Esophagus squamous epithelium (tissue), 5 donors: ENCODE measurements at places on chromosomes 5 and 9.

DNA sequence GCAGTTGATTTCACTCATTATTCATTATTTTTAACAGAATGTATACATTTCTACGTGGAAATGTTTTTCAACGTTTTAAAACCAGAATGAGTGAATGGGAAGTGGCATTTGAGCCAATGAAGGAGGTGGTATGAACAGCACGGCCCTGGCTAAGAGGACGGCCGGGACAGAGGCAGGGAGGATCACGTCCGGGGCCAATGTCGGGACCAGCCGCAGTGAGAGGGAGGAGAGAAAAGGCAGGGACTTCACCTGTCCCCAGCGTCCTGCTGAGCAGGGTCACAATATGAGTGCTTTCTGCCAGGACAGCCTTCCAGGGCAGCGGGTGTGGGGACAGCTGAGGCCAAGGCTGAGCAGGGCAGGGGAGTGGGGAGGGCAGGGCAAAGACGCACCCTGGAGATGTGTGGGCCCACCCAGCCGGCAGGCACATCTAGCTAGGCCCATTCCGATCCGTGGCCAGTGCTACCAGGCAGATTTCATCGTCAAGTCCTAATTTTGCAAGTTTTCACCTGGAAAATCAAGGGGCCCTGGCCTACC, 148.0 kb upstream of the PHYKPL start:
- no peak for DNase-seq

GRCh38 chr5:88746438-88746882, 136.5 kb downstream of the MEF2C start:
- no peak for DNase-seq

DNA sequence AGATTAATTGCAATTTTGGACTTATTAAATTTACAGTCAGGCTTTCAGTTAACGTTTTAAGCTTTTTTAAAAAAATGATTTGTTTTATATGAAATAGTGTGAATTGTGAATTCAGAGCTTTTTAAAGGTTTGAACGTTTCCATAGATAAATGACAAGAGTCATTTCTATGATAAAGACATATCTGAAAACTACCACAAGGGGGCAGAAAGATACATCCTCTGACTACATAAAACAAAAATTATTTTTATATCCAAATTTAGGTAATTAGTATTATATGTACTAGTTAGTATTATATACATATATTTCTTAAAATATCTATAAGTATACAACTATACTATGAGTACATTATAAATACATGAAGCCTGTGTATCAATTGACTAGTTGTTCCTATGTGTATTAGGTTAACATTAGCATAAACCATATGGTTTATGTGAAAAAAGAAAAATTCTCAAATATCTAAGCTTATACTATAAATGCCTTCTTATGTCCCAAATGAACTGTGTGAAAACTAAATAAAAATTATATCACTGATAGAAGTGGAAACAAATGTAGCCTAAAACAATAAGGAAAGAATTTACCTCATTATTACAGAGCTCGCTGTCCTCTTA, 155.2 kb downstream of the MEF2C start:
- no peak for DNase-seq

DNA sequence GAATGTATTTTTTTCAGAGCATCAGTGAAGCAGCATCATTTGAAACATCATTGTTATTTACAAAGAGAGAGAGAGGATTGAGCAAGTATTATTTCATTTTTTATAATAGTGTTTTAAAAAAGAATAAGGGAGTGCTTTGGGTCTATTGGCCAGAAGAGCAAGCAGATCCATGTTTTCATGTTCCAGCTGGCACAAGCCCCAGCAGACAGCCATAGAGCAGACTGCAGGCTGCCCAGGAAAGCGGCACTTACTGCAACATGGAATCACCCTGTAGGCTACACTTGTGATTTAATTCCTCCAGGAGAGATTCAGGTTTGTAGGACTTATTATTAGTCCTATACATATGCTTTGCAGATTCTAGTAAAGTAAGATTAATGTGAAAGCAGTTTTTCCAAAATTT, 407.0 kb upstream of the GRAMD2B start:
- no peak for DNase-seq

- DNase-seq = no peak
These were observed 64.0 kb downstream of the DOCK8 start for GRCh38 chr9:278651-279050.

DNA sequence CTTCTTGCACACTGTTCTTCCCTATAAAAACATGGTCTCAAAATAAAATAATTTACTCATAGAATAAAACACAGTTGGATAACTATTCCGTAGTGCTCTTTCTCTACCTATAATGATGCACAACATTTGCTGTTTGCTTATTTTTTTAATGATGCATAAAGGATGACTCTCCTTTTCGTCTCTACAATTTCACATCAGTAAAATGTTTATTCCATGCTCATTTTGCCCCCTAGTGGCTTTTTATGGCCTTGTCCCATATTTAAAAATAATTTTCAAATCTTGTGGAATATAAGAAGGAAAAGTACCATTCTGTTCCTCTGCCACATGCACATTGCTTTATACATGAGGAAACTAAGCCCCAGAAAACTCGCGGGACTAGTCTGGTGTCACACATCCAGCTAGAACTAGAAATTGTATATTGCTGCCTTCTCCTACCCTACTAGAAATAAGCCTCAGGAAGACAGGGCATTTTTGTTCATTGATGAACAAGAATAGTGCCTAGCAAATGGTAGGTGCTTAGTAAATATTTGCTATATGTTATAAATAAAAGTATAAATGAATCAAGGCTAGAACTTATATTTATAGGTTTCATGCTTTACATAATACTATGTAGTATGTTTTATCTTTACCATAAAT, 12.7 kb downstream of the KCTD16 start:
- no peak for DNase-seq

DNA sequence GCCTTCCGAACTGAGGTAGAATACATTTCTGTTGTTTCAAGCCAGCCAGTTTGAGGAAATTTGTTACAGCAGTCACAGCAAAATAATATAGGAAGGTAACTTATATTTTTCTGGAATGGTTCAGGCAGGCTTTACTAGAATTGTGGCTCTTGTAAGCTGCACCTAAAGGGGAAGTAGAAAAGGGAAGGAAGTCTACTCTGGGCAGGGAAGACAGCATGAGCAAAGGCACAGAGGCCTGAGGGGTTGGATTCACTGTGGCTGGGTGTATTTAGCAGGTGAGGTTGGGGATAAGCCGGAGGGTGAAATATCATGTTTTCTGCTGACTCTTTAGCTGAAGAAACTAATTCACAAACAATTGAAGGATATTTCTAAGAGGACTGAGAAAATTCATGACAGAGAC, 183.5 kb downstream of the GAS1 start:
- no peak for DNase-seq

GRCh38 chr5:28388428-28388827, 1350.0 kb upstream of the CDH9 start:
- DNase-seq = no peak

GRCh38 chr9:29211003-29211579, 1637.8 kb upstream of the C9orf72 start:
- DNase-seq = no peak

- DNase-seq = no peak
These were observed 157.7 kb downstream of the SLF1 start for GRCh38 chr5:94776167-94776566.

DNA sequence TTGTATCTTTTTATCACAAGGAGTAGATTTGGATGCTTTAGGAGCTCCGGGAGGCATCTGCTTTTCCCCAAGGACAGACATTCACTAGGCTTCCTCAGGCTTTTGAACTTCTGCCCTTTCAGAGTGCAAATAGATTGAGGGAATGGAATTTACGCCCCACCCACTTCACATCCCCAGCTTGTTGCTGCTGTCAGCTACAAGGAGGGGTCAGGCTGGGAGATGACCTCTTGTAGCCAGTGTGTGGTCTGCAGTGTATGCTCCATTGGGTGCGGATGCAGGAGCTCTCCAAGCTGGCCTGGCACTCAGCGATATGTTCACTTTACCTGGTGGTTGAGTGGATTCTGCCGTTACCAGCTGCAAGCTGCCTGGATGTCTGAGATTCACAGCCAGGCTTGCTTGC, 6.4 kb downstream of the TNFSF15 start:
- no peak for DNase-seq

GRCh38 chr5:157543825-157544622, 31.6 kb downstream of the ADAM19 start:
- no peak for DNase-seq

GRCh38 chr5:94693043-94693822, 74.8 kb downstream of the SLF1 start:
- DNase-seq = no peak

DNA sequence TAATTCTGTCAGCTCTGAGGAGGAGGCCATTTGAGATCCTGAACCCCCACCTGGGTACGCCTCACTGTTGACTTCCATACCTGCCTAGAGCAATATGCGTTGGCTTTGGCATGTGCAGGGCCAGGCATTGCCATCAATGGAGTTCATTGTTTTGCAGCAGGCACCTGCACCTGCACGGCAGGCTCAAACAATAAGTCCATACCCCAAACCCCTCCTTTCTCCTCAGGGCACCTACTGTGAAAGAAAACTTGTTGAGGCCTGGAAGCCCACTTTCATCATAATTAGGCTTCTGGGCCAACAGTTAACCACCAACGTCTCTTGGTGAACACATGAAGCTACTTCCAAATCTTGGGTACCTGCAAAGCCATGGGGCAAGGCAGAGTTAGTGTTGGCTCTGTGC, 238.7 kb downstream of the NFIB start:
- DNase-seq = no peak

DNA sequence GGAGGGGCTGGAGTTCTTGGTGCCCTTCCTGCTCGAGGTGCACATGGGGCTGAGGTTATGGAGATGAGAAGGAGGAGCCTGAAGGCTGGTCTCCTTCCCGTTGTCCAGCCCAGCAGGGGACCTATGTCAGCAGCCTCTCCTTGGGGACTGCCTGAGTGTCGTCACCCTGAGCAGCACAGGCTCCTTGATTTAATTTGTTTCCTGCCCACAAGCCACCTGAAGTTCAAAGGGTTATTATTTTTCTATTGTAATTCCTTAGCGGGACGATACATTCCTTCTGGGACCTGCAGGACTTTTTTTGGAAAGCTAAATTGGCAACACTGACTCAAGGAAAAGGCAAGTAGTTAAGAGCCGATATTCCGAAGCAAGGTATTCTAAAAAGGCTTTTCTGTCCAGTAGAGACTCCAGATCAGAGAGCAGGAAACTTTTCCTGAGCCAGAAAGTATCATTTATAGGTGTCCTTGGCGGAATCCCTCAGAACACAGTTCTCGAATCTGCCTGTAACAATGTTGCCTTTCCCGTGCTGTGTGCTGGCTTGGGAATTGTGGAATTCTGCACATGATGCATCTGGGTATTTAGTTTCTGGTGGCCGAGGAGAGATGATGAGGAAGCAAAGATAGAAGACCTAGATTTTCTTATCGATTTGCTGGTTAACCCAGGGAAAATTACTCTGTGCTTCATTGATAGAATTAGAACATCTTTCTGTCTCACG, 55.4 kb downstream of the ARHGAP26 start:
- DNase-seq = no peak

DNA sequence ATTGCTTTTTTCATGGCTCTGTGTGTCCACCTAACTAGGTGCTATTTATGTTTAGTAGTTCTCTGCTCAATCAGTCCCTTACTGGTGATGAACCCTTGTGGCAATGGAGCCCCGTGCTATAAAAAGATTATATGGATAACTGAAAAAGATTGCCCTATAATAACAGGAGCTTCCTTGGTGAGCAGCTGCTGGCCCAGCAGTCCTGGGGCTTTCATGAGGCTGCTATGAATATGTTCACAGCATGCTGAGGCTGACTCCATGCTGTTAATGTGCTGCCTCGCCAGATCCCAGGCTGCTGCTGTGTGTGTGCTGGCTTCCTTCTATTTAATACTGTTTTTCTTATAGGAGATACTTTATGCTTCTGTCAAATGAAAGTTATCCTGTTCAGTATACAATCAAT, 357.5 kb downstream of the TAF11L14 start:
- DNase-seq = no peak

DNA sequence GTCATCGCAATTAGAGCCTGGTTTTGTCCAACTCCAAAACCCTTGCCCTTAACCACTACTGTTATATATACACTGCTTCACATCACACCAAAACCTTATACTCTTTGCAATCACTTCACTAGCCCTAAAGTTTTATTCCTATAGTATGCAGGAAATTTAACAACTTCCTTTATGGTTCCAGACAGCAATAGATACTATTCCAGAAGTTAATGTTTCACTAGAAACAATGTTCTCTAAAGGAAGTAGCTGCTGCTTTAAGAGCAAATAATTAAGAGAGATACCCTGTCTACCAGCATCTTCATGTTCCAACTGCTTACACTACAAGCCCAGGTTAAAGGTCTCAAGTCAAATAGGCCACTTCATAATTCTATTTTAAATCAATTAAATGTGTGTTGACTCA, 22.0 kb downstream of the FREM1 start:
- DNase-seq = no peak
